ENCODE measurements at places on chromosomes 7 and 10.

GRCh38 chr7:5082806-5083205, 37.1 kb downstream of the RBAK start:
- DNase-seq = no peak

GRCh38 chr10:18610517-18610916, 40.9 kb downstream of the NSUN6 start:
- DNase-seq = no peak

- no peak for DNase-seq
Observed at GRCh38 chr10:125158601-125159485, 1.5 kb downstream of the CTBP2 start.

GRCh38 chr7:122802301-122802751, 83.9 kb downstream of the CADPS2 start:
- no peak for DNase-seq

- DNase-seq = no peak
Observed at GRCh38 chr7:159004411-159004810, 140.3 kb downstream of the VIPR2 start.

- DNase-seq = no peak
Observed at GRCh38 chr7:46239846-46240245, 318.8 kb upstream of the IGFBP3 start.

DNA sequence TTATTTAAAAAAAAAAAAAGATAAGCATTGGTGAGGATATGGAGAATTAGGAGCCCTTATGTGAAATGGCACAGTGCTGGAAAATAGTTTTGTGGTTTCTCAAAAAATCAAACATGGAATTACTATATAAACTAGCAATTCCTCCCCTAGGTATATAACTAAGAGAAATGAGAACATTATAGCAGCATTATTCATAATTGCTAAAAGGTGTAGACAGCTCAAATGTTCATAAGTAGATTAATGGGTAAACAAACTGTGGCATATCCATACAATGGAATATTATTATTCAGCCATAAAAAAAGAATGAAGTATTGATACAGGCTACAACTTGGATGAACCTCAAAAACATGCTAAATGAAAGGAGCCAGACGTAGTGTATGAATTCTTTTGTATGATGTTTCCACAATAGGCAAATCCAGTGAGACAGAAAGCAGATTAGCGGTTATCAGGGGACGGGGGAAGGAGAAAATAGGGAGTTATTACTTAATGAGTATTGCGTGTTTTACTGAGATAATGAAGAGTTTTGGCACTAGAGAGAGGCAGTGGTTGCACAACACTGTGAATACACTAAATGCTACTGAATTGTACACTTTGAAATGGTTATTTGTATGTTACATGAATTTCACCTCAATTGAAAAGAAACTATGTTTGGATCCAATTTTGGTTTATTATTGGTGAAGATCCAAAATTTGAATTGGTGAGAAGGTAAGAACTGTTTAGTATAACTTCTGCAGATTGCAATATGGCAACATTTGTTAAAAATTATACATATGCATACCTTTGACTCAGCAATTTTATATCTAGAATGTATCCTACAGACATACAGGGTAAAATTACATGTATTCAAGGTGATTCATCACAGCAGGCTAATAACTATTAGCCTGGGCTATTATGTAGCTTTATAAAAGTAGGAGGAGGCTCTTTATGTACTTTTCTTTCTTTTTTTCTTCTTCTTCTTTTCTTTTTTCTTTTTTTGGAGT, 69.7 kb downstream of the VCL start:
- DNase-seq = no peak

- no peak for DNase-seq
Observed at GRCh38 chr10:117591043-117591442, 48.5 kb downstream of the EMX2 start.

GRCh38 chr7:297611-298374, 7.8 kb downstream of the FOXL3 start:
- no peak for DNase-seq

DNA sequence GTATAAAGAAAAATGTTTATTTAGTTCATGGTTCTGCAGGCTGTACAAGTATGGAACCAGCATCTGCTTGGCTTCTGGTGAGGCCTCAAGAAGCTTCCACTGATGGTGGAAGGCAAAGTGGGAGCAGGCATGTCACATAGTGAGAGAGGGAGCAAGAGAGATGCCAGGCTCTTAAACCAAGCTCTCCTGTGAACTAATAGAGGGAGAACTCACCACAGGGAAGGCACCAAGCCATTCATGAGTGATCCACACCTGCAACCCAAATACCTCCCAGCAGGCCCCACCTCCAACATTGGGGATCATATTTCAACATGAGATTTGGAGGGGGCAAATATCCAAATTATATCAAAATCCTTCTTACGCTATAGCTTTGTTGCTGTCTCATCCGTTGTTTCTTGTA, 113.1 kb downstream of the CPED1 start:
- no peak for DNase-seq

GRCh38 chr7:136293841-136294391, 316.8 kb upstream of the MTPN start:
- no peak for DNase-seq

DNA sequence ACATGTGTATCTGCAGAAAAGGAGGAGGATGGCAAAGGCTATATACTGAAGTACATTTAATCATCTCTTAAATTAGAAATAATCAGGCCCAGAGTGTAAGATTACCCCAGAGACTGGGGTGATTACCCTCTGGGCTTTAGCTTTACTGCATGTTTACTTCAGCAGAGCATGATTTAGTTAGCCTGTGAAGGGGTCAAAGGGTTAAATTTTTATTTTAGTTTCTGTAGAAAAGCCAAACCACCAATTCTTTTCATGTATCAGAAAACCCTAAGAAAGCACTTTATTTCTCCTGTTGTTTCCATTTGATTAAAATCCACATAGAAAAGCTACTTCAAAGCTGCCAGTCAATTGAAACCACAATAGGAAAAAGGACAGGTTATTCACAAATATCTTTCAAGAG, 101.5 kb upstream of the LSM8 start:
- no peak for DNase-seq

- DNase-seq = no peak
Observed at GRCh38 chr10:32360241-32360640, 13.3 kb upstream of the EPC1 start.

GRCh38 chr7:23956772-23957576, 247.0 kb downstream of the STK31 start:
- DNase-seq = no peak

- DNase-seq = no peak
Observed at GRCh38 chr10:3407208-3407607, 234.6 kb upstream of the PITRM1 start.

DNA sequence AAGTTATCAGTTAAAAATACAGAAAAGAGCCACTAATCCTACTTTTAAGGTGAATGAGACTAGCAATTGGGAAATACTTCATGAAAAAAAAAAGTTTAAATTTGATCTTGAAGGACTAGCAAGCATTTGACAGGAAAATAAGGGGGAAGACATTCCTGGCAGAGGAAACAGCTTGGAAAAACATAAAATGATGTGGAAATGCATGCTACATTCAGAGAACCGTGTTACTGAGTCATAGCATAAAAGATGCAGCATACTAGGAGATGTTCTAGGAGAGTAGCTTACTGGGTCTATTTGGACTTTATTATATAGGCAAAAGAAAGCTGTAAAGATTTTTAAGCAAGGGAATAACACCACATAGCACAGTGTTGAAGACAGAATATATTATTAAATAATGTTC, 108.6 kb upstream of the COL1A2 start:
- no peak for DNase-seq

- DNase-seq = no peak
Observed at GRCh38 chr7:76053461-76053860, 5.6 kb downstream of the MDH2 start.

- DNase-seq = no peak
Observed at GRCh38 chr7:95298091-95298490, 26.2 kb downstream of the PON1 start.

DNA sequence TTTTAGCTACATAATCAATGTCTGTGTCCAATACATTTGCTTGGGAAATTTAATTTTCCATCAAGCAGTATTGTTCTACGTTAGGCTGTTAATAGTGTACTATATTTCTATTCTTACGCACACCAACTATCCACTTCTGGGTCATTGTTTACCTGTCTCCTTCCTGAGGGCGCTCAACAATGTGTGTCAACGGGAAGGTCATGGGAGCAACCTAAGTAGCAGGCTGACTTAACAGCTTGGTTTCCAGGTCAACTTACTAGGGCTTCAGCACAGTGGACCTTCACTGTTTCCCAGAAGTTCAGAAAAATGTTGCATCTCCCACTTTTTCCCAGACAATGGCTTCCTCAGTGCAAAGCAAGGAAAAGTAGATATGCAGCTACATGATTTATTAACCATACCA, 13.7 kb downstream of the THSD7A start:
- DNase-seq = no peak

Data from iPS DF 6.9 (cell line).